ENCODE measurements at places on chromosomes 3 and 15. TPM values are rescaled to one million over a fixed set of nuclear protein-coding genes. Genes with fewer than 3 reads are reported as not detected.

DNA sequence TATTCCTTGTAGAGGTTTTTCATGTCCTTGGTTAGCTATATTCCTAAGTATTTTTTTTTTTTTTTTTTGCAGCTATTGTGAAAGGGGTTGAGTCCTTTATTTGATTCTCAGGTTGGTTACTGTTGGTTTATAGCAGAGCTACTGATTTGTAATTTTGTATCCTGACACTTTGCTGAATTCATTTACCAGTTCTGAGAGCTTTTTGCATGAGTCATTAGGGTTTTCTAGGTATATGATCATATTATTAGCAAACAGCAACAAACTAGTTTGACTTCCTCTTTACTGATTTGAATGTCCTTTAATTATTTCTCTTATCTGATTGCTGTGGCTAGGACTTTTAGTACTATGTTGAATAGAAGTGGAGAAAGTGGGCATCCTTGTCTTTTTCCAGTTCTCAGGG is 737.4 kb downstream of the ZNF385D start:
- DNase-seq = no peak
- no peaks in the 10 kb centered on the region for H3K27me3 ChIP-seq
- H3K4me1 ChIP-seq = no peaks in the 10 kb centered on the region
- H3K4me3 ChIP-seq = no peak overlapping the region
- no peak overlapping the region for H3K27ac ChIP-seq
- H3K36me3 ChIP-seq = no peaks in the 10 kb centered on the region

The NMNAT3 gene
- total RNA-seq = 5.5 TPM

GRCh38 chr15:56887782-56888438 is 30.5 kb upstream of the TCF12 start:
- DNase-seq = no peak
- no peaks in the 10 kb centered on the region for H3K27me3 ChIP-seq
- peaks cover 17% of the 10 kb centered on the region for H3K4me1 ChIP-seq
- peak overlapping the region; percentile 74 for H3K27ac ChIP-seq

The SH3GL3 gene
- not detected for total RNA-seq

DNA sequence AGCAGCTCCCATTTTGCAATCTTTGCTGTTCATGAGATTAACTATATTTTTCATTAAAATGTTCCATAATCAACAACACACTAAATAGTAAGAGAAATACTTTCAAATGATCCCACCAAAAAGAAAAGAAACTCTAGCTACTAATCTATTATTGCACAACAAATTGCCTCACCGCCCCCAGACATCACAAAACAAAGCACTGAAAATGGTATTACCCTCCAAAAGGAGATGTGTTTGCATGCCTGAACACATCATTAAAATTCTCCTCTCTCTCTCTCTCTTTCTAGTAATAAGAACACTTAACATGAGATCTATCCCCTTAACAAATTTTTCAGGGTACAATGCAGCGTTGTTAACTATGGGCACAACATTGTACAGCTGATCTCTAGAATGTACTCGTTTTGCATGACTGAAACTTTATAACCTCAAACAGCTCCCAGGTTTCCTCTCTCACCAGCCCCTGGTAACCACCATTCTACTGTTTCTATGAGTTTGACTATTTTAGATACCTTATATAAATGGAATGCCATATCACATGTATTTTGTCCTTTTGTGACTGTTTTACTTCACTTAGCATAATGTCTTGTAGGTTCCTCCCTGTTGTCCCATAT is 33.1 kb downstream of the WNT5A start:
- no peak overlapping the region for H3K4me3 ChIP-seq
- H3K36me3 ChIP-seq = no peaks in the 10 kb centered on the region
- no peak for DNase-seq
- H3K27me3 ChIP-seq = no peaks in the 10 kb centered on the region

The GRIP2 gene
- not detected for total RNA-seq

GRCh38 chr3:88148651-88149050 is 1.1 kb upstream of the C3orf38 start:
- DNase-seq = no peak
- H3K27me3 ChIP-seq = no peaks in the 10 kb centered on the region
- peaks cover 26% of the 10 kb centered on the region for H3K4me1 ChIP-seq
- H3K27ac ChIP-seq = peak overlapping the region; percentile 98

DNA sequence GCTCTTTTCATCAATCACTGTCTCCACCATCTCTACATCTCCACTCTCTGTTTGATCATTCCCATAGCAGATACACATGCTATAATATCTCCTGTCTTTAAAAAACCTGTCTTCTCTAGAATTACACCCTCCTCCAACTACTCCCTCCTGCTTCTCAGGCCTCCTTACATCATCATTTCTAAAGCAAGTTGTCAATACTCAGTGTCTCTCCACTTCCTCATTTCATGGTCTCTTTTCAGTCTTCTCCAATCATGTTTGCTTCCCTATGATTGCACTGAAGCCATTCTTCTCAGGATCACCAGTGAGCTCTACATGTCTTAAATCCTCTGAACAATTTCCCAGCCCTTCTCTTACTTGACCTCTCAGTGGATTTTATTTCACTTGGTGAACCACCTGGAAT is 87.0 kb upstream of the ZNF280D start:
- H3K27me3 ChIP-seq = no peaks in the 10 kb centered on the region
- no peaks in the 10 kb centered on the region for H3K4me1 ChIP-seq
- H3K4me3 ChIP-seq = no peak overlapping the region
- H3K27ac ChIP-seq = no peak overlapping the region
- DNase-seq = no peak

DNA sequence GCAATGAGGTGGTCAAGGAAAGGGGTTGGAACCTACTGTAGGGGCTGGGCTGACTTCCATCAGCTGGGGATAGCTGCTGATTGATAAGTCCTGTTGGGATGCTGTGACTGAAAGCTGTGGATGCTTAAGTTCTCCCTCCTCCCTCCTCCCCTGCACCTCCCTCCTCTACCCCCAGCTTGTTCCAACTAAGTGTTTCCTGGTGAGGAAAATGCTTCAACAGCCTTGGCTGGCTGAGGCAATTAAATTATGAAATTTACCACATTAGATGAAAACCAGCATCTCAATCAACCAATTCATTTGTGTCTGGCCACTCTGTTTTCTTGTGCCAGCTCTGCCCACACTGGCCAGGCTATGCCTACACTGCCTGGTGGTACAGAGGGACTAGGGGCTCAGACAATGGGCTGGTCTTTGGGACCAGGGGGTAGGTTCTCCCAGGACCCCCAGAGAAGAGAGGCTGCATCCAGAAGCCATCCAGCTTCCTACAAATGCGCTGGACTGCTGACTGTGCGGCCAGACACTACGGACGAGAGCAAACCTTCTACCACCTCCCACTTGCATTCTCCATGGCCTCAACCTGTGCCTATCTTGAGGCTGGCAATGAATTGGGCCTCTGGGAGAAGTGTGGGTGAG is 2.5 kb downstream of the KLHL25 start:
- H3K27ac ChIP-seq = no peak overlapping the region
- no peaks in the 10 kb centered on the region for H3K27me3 ChIP-seq
- peaks cover 35% of the 10 kb centered on the region for H3K4me1 ChIP-seq
- DNase-seq = no peak

- no peak overlapping the region for H3K27ac ChIP-seq
- peaks cover 6% of the 10 kb centered on the region for H3K27me3 ChIP-seq
- no peaks in the 10 kb centered on the region for H3K4me1 ChIP-seq
- DNase-seq = no peak
- no peaks in the 10 kb centered on the region for H3K36me3 ChIP-seq
Measured at GRCh38 chr15:55110446-55110845, 86.3 kb downstream of the RSL24D1 start.

DNA sequence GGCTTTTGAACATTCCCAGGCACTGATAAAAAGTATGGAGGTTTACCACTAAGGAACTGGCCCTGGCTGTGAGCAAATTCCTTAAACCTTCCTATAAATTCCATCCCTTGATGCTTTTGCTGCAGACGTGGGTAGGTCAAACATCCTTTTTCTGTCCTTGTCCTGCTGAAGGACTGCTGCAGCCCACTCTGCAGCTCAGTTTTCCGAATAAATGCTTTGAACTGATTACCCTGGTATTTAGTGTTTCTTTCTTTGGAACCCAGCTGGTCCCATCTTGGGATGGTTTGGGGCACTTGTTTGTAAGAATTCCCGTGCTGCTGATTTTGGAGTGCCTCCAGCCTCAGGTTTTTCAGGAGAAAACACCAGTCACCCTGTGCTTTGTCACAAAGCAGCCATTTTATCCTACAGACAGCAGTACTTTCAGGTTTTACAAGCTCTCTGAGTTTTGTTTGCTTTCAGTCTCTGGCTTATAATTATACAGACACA is 815.9 kb downstream of the VGLL3 start:
- no peaks in the 10 kb centered on the region for H3K4me1 ChIP-seq
- no peaks in the 10 kb centered on the region for H3K36me3 ChIP-seq
- H3K27ac ChIP-seq = no peak overlapping the region
- no peak overlapping the region for H3K4me3 ChIP-seq
- H3K27me3 ChIP-seq = no peaks in the 10 kb centered on the region
- no peak for DNase-seq

- no peak overlapping the region for H3K27ac ChIP-seq
- no peak for DNase-seq
- H3K4me3 ChIP-seq = no peak overlapping the region
- no peaks in the 10 kb centered on the region for H3K4me1 ChIP-seq
Measured at GRCh38 chr3:62602129-62602770, 228.9 kb upstream of the FEZF2 start.

DNA sequence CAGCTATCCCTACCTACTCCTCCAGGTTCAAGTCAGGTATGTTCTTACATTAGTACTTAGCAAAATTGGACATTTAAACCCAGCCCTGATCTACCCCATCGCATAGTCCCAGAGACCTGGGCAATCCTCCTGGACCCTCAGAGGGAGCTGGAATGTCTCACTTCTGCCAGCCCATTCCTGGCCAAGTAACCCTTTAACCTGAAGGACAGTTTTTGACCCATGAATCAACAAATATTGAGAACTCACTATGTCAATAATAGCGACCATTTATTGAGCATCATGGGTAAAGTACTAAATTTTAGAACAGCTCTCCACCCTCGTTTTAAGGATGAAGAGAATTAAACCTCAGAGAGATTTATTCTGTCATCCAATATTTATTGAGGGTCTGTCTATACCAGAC is 70.4 kb downstream of the RBPMS2 start:
- H3K4me3 ChIP-seq = no peak overlapping the region
- H3K36me3 ChIP-seq = peaks cover 14% of the 10 kb centered on the region
- no peak overlapping the region for H3K27ac ChIP-seq
- H3K4me1 ChIP-seq = peaks cover 31% of the 10 kb centered on the region
- H3K27me3 ChIP-seq = no peaks in the 10 kb centered on the region

GRCh38 chr3:129240436-129240835 is 9.0 kb upstream of the COPG1 start:
- H3K27me3 ChIP-seq = no peaks in the 10 kb centered on the region
- H3K4me3 ChIP-seq = no peak overlapping the region
- no peak for DNase-seq
- H3K4me1 ChIP-seq = peaks cover 17% of the 10 kb centered on the region
- H3K36me3 ChIP-seq = no peaks in the 10 kb centered on the region

- no peak for DNase-seq
- no peaks in the 10 kb centered on the region for H3K27me3 ChIP-seq
- no peaks in the 10 kb centered on the region for H3K36me3 ChIP-seq
- no peak overlapping the region for H3K27ac ChIP-seq
- H3K4me3 ChIP-seq = no peak overlapping the region
Measured at GRCh38 chr15:99333413-99333812, 82.1 kb downstream of the LRRC28 start.

The KLHDC8B gene
- total RNA-seq = 3.4 TPM

- no peak overlapping the region for H3K4me3 ChIP-seq
- H3K27me3 ChIP-seq = peaks cover 36% of the 10 kb centered on the region
- no peak overlapping the region for H3K27ac ChIP-seq
- no peak for DNase-seq
Measured at GRCh38 chr3:185115371-185115770, 37.5 kb downstream of the C3orf70 start.

The EFHB gene
- total RNA-seq = 0.87 TPM

DNA sequence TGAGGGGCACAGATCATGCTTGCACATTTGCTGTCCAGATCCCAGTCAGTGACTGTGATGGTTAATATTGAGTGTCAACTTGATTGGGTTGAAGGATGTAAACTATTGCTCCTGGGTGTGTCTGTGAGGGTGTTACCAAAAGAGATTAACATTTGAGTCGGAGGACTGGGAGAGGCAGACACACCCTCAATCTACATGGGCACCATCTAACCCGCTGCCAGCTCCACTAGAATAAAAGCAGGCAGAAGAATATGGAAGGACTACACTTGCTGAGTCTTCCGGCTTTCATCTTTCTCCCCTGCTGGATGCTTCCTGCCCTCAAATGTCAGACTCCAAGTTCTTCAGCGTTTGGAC is 5.1 kb downstream of the GP9 start:
- peaks cover 25% of the 10 kb centered on the region for H3K4me1 ChIP-seq
- no peak overlapping the region for H3K4me3 ChIP-seq
- no peaks in the 10 kb centered on the region for H3K27me3 ChIP-seq
- DNase-seq = no peak

The COL7A1 gene
- 1.8 TPM for total RNA-seq

Measured in activated naive CD8-positive, alpha-beta T cell treated with anti-CD3 and anti-CD28 coated beads for 36 hours (primary cell).